ENCODE measurements at places on chromosomes 3 and 15.

DNA sequence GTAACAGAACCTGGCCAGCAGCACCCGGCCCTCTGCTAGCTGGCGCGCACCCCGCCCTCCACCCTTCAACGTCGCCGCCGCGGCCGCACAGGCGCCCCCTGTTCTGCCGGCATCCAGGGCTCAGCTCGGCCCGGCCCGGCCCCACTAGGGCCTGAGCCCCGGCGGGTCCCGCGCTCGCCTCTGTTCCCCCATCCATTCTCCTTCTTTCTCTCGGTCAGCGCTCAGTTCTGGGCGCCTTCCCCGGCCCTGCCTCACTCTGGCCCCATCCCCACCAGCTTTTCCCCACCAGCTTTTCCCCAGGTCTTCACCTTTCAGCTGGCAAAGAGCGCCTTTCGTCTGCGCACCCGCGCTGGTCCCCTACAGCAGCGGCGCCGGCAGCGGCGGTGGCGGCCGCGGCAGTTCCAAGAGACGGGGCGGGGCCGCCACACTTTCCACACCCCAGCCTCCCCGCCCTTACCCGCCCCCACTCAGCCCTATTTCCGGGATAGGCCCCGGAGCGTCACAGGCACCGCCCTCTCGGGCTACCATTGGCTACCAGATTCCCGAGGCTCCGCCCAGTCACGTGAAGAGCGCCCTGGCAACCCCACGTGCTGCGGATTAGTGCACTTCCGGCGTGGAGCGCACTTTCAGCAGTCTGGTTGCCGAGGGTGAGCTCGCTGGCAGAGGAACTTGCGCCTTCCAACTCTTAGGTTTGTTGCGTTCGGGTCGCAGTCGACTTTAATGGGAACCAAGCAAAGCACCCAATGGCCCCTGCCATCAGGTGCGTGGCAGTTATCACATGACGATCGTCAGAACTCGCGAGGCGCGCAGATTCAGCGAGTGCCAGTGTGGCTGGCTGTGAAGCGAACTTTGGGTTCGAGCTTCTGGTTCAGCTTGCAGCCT, at the start of gene EIF5A2:
EIF5A2 (minus strand) TSS at position 403 of the 882 bp plus-strand sequence. CDS start 831 bp downstream, outside the sequence.
- peak; percentile 89 for DNase-seq

DNA sequence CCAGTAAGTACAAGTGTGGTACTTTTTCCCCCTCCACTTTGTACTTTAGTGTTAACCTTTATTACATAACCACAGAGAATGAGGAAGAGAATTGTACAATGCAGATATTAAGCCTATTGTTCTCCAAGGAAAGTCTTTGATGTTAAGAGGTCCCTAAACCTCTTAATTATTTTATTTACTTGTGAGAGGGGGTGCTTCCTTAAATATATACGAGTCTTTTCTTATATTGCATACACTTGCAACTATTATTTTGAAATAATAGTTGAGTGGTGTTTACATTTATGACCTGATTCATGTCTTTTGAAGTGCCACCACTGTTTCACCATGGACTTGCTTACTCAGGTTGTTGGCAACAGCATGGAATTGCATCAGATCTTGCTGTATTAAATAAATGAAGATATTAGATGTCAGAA, 10.1 kb downstream of the USP3 start:
- no peak for DNase-seq

DNA sequence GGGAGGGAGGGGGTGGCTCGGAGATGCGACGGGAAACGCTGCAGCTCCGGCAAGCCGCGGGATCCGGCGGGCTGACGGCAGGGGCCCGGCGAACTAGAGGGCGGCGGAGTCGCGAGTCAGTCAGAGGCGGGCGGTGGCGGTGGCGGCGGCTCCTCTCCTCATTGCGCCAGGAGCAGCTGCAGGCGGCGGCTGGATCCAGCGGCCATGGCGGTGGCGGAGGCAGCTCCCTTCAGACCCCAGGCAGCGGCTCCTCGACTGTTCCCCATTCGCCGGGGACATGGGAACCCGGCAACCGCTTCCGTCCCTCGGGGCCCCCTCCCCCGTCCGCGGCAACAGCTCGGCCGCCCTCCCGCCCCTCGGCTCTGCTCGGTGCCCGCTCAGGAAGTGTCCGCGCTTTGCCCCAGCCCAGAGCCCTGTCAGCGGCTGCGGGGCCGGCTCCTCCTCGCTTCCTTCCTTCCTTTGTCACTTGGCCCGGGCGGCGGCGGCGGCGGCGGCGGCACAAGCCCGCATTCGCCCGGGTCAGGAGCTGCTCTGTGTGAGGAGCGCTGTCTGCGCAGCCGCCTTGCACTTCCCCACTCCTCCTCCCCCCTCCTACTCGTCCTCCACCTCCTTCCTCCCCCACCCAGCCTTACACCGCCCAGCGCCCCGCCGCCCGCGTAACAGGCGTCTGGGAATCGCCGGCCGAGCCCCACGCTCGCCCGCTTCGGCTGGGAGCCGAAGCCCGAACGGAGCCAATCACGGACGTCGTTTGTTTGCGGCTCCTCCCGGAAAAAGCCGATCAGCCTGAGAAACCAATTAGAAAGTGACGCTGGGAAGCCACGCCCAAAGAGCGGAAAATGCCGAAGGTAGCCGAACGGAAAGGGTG, at the start of gene GSK3B:
GSK3B (minus strand) TSS at position 537 of the 865 bp plus-strand sequence. CDS start 1,013 bp downstream, outside the sequence.
- peak; percentile 98 for DNase-seq

DNA sequence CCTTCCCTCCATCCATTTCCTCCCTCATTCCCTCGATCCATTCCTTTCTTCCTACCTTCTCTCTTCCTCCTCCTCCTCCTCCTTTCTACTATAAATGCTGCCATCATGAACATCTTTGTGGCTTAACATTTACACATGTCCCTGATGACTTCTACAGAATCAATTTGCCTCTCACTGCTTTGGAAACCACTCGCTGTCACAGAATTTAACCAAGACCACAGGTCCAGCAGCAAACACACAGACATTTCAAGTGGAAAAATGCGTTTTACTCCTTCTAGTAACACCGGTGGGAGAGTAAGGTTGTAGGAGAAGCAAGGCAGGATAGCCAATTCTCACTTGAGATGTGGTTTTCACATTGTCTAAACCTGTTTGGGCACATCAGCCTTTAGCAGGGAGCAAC, 101.4 kb upstream of the LRIG1 start:
- no peak for DNase-seq

GRCh38 chr15:56040081-56041035, 46.9 kb upstream of the NEDD4 start:
- no peak for DNase-seq
